ENCODE measurements at places on chromosomes 11 and 22. TPM values are rescaled to one million over a fixed set of nuclear protein-coding genes. Genes with fewer than 3 reads are reported as not detected.

The MS4A14 gene
- total RNA-seq = under 0.01 TPM

The KCNK4 gene
- under 0.01 TPM for total RNA-seq

The GGT1 gene
- total RNA-seq = 18.6 TPM

The AHNAK gene
- 250 TPM for total RNA-seq

The RAB1B gene
- 103 TPM for total RNA-seq

The LRRN4CL gene
- 0.27 TPM for total RNA-seq

The CTR9 gene
- 13.5 TPM for total RNA-seq

The FJX1 gene
- total RNA-seq = 0.54 TPM

DNA sequence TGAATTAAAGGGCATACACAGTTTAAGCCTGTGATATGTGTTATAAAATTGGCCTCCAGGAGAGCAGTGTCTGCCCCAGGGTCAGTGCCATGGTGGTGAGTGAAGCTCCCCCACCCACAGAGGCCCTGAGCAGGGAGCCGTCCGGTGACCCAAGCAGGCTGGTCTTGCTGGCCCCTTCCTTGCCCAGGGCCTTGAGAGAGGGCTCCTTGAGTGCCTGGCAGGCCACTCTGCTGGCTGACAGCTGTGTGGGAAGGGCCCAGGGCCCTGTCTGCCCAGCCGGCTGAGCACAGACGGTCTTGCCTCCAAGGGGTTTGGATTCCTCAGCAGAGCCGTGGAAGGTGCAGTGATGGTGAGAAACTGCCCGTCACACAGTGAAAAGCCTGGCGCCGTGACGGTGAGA is 25.9 kb downstream of the PTDSS2 start:
- no peak for DNase-seq

GRCh38 chr11:1913271-1914060 is 6.0 kb upstream of the TNNT3 start:
- DNase-seq = no peak

DNA sequence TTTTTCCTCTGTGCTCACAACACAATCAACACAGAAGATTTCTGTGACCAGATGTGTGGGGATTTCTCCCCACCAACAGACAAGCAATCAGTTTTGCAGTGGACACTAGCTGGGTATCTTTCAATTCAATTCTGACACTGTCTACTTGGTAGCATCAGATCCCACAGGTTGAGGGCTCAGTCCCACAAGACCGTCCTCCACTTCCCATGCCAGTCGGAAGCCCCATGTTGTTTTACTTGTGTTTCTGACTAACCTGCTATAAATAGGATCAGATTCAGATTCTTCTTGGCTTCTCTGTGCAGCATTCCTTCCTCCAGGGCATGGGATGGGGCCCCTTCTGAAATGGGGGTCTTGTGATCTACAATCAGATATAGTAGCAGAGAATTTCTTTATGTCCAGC is 19.6 kb downstream of the ACER3 start:
- DNase-seq = no peak

DNA sequence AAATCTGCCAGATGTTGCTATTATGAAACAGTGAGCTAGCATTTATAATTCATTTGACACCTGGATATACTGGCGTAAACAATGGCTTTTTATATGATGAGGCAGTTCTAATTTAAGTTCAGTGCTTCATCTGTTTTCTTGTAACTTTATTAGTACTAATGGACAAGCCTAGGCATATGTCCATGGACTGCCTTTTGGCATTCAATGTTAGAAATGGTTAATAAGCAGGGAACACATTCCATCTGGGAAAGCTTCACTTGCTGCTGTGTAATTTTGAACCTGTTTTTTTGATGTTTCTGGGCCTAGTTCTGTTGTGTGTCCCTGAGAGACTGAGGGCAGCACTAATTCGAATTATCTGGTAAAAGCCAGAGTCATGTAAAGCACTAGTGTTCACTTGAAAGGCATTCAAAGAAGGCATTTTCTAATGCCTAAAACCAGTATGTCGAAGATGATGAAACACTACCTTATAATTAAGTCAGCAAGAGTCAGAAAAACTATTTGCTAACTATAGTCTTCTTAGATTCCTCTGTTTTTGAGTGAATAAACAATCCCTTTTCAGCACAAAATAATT is 138.5 kb downstream of the SWAP70 start:
- DNase-seq = no peak

GRCh38 chr11:45097721-45098493 is 48.5 kb upstream of the PRDM11 start:
- peak; percentile 77 for DNase-seq

- DNase-seq = no peak
Observed at GRCh38 chr11:1076061-1076665, 1.5 kb downstream of the MUC2 start.

DNA sequence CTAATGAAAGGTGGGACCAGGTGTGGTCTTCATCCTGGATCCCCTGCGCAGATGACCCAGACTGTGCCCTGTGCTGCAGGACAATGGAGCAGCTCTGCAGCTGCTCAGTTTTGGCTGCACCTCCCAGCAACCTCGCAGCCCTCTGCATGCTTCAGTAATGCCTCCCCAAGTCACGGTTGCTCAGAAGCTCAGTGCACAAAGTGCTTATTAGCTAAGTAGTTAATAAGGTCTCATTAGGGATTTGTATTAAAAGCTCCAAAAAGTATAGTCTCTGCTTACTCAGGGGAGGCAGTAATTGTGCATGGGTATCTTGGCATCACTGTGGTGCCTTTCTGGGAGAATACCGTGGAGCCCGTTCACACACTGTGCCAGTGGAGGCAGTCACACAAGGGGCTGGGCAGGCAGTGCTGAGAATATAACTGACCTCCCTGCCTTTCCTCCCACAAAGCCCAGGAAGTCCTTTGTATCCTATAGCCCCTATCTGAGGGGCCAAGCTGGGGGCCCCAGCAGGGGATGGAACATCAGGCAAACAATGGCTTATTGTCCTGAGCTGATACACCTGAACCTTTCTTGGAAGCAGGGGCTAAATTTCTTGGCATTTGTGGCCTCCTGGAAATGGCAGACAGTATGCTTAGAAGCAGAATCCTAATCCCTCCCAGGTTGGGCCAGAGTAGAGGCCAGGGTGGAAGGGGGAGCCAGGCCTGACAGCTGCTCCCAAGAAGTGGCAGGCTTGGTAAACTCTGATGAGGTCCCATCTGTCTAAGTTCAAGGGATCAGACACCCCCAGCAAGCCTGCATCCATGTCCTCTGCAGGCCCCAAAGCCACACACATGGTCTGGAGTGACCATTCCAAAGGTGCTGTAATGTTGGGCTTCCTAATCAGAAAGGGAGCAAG is 125.5 kb upstream of the PARVA start:
- no peak for DNase-seq

GRCh38 chr11:134471716-134472455 is 59.8 kb upstream of the B3GAT1 start:
- DNase-seq = no peak

- peak; percentile 89 for DNase-seq
Observed at GRCh38 chr11:13772223-13773046, 104.0 kb downstream of the FAR1 start.

- DNase-seq = no peak
Observed at GRCh38 chr22:37354670-37355069, 72.4 kb downstream of the CYTH4 start.

GRCh38 chr11:133947321-133947756 is 9.4 kb downstream of the IGSF9B start:
- DNase-seq = peak; percentile 49

- DNase-seq = no peak
Observed at GRCh38 chr11:1235901-1236315, 13.0 kb downstream of the MUC5B start.

DNA sequence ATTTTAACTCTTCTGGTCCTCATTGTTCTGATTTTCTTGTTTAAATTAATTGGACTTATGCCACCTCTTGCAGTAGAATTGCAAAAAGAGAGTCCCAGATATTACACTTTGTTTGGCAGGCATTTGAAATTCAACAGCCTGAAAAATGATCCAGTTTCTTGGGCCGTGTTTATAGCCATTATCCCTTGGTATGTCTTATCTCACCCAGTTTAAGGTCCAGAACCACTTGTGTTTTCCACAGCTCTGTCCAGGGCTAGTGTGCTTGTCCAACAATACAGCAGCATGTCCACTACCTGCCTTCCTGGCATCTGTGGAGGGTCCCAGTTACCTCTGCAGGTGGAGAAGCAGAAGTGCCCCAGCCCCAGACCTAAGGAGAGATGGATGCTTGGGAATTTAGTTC is 397.4 kb downstream of the SOX6 start:
- DNase-seq = no peak

GRCh38 chr11:134014511-134014910 is 54.4 kb upstream of the JAM3 start:
- DNase-seq = no peak

DNA sequence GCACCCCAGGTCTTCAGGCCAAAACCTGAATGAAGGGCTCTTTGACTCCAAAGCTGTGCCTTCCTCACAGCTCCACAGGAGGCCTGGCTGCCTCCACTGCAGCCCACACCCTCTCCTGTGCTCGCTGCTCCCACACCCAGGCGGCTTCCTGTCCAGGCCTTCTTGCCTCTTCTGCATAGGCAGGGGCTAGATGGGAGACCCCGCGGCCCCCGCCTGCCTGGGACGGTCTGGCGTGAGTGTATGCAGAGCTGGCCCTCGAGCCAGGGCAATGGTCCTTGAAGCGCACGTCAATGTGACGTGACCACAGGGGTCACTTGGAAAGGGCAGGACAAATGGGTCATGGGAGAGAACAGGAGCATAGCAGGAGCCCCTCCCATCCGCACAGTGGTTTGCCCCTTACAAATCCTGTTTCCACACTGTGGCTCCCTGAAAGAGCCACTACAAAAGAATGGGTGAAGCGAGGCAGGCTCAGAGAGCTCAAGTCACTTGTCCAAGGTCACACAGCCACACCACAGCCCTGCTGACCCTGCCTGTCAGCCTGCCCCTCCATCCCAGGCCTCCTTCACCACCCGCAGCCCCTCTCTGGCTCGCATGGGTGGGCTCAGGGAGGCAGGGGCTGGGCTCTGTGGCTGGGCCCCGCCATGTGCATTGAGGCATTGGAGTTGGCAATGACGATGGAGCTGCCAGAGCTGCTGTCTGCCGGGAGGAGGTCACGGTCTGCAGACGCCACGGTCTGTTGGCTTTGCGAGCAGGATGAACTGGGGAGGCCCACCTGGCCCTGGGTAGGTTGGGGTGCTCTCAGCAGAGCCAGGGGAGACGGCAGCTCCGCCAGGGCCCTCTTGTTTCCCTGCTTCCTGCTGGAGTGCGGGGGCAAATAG is 71.2 kb upstream of the WNT11 start:
- no peak for DNase-seq

DNA sequence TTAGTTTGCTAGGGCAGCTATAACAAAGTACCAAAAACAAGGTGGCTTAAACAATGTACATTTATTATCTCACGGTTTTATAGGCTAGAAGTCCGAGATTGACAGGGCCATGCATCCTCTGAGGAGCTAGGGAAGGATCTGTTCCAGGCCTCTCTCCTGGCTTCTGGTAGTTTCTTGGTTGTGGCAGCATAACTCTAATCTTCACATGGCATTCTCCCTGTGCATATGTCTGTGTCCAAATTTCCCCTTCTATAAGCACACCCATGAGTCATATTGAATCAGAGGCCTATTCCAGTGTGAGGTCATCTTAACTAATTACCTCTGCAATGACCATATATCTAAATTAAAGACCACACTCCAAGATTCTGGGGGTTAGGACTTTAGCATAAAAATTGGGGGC is 31.3 kb upstream of the MMP13 start:
- no peak for DNase-seq

- no peak for DNase-seq
Observed at GRCh38 chr11:24844406-24844805, 347.6 kb downstream of the LUZP2 start.

GRCh38 chr11:128471138-128471661 is 116.2 kb downstream of the ETS1 start:
- no peak for DNase-seq

DNA sequence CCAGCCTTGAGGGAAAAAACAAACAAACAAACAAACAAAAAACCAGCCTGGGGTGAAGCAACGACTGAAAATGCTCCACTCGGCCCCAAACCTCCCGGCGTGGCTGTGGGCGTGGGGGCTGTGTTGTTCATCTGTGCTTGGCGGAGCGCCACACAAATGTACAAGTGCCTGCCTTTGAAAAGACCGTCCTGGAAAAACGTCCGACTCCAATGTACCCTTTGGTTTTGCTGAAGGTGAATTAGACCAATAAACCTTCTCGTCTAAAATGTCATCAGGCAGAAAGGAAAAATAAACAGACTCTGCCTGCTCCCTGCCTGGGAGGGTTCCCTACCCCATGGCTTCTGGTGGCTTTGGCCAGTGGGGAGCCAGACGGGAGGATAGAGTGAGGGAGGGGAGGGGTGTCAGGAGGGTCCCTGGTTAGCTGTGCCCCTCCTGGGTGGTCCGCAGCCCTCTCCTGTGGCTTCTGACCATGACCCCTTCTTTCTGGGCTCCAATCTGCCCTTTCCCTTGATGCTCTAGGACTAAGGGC is 93.9 kb downstream of the TRMU start:
- DNase-seq = no peak

GRCh38 chr11:74212533-74212932 is 41.4 kb downstream of the PPME1 start:
- no peak for DNase-seq

DNA sequence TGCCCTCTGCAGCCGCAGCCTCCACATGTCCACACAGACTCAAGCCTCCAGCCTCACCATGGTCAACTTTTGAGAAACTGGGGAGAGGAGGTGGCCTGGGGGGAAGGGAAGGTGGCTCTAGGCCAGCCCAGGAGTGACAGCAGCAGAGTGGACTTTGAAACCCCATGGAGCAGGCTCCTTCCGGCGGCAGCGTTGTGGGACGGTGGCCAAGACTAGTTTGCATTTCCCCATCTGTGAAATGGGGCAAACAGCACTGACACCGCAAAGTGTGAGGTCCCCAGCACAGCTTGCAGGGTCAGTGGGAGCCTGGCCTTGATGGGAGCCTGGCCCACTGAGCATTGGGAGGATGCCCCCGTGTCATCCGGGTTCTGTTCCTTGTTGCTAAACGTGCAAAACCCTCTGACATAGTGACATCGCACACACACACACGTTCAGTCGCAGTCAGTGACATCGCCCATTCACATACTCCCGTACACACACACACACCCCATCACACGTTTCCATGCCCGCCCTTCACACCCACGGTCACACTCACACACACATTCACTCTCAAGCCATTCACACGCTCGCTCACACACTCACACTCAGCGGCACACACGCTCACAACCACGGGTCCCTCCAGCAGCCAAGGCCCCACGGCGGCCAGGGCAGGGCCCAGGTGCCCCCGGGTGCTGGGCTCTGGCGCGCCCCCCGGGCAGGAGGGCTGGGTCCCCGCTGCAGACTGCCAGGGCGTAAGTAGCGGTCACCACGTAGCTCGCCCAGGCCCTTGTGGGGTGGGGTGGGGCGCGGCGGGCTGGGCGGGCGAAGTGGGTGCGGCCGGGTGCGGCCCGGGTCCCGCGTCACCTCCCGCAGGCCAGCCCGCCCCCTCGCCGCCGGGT is 585 bp downstream of the CYB5R3 start:
- no peak for DNase-seq

DNA sequence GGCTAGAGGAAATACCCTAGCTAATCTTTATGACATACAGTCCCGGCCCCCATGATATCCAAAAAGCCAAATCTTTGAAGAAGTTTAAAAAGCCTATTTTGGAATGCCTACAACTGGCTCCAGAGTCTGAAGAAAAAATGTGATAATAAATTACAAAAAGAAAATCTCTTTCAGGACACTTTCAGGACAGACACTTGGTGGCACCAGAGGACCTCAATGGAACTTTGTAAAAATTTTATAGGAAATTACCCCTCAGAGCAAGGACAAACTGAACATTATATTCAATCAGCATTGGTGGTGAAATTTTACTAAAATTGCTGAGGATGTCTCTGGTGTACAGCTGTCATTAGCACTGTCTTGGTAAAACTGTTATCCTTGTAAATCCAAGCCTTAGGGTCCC is 81.0 kb downstream of the CCDC73 start:
- DNase-seq = no peak

- no peak for DNase-seq
Observed at GRCh38 chr22:20117633-20118299, 740 bp upstream of the TRMT2A start.
